ENCODE measurements at places on chromosomes 6 and 20.
A peak's percentile ranks its signal among the peaks of the same experiment; 100 is the strongest.

DNA sequence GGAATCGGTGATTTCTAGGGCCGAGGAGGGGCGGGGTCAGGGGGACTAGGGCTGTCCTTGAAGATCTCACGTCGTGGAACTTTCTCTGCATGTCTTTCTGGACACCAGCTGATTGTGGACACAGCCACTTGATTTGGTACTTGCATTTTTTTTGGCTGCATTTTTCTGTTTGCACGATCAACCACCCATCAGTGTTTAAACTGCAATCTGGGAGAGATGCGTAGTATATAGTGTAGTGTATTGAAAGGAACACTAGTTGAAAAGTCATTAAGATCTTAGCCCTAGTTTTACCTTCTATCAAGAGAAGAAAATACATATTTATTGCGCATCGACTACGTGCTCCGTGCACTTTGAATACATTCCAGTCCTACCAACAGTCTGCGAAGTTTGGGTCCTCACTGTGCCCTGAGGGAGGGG is 657 bp downstream of the NT5DC1 start:
- no peak for DNase-seq

GRCh38 chr6:107030151-107030550 is 2.2 kb downstream of the MTRES1 start:
- DNase-seq: no peak

DNA sequence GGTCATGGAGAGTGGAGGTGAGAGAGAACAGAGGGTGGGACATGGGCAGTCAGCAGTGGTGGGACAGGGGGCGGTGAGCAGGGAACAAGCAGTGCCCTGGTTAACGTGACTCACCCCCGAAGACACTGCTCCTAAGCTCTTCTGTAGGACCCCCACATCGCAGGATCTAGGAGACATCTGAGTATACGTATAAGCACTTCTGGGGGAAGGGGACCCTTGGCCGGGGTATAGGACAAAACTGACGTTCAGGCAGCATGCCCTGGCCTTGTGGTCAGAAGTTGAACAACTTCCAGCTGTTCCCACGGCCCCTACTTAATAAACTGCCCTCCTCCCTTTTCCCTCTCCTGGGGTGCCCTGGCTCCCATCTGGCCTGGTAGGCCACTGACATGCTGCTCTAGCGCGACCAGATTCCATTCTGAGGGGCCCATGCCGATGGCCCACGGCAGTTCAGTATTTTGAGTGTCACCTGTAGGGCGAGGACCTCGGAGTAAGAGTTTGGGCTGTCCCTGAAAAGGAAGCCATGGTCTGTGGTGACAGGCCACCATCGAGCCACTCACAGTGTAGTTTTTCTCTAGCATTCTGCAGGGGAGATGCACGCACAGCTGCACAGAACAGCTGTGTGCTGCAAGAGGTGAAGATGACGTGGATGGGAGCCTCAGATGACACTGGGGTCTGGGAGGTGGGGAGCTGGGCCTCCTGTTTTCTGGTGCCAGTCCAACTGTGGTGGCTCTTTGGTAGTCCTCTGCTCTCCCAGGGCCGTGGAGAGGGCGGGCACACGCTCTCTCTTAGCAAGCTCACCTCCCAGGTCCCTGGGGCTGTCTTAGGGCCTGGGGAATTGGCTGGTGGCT is 38.4 kb downstream of the PPP1R3G start:
- DNase-seq: no peak

GRCh38 chr6:154548130-154548830 is 37.8 kb upstream of the CNKSR3 start:
- no peak for DNase-seq

DNA sequence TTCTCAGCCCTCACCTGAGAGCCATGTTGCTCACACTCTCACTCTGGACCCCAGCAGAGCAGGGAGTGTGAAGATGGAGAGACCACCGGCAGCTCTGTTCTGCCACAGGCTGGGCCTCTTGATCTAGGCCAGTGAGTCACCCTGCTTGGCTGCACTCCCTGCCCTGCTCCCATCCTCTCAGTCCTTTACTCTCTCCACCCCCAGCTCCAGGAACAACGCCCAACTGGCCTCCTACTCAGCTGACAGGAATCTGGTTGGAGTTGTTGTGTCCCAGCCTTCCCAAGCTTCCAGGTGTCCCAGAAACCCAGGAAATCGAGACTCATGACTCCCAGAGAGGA is at the start of gene PSORS1C1:
Gene PSORS1C1 (plus strand): TSS at position 260 of the 338 bp plus-strand sequence. CDS start 14,833 bp downstream, outside the sequence.
- DNase-seq: peak; percentile 80

DNA sequence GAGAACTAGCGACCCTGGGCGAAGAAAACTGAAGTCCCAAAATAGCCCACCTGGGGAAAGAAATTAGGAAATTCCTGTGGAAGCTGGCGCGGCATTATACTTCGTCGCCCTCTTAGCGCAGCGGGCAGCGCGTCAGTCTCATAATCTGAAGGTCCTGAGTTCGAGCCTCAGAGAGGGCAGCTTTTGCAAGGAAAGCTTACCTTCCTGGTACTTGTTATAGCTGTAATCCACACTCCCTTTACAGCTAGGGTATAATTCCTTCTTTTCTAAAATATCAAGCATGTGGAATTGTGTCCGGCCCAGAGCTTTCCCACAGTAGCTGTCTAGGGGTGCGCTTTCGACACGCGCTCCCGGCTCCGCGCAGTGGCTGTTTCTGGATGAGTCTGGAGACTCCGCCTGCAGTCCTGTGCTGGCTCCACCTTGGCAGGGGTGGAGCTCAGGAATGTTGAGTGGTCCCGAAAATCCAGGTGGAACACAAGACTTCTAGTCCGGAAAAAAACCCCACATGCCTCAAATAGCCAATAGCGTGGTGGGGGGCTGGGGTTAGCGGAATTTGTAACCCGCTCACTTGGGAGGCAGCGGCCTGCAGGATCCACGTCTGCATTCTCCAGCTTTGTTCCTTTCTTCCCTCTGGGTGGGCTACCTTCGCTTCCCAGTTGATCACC is 83.7 kb upstream of the ZNF322 start:
- peak; percentile 31 for DNase-seq

DNA sequence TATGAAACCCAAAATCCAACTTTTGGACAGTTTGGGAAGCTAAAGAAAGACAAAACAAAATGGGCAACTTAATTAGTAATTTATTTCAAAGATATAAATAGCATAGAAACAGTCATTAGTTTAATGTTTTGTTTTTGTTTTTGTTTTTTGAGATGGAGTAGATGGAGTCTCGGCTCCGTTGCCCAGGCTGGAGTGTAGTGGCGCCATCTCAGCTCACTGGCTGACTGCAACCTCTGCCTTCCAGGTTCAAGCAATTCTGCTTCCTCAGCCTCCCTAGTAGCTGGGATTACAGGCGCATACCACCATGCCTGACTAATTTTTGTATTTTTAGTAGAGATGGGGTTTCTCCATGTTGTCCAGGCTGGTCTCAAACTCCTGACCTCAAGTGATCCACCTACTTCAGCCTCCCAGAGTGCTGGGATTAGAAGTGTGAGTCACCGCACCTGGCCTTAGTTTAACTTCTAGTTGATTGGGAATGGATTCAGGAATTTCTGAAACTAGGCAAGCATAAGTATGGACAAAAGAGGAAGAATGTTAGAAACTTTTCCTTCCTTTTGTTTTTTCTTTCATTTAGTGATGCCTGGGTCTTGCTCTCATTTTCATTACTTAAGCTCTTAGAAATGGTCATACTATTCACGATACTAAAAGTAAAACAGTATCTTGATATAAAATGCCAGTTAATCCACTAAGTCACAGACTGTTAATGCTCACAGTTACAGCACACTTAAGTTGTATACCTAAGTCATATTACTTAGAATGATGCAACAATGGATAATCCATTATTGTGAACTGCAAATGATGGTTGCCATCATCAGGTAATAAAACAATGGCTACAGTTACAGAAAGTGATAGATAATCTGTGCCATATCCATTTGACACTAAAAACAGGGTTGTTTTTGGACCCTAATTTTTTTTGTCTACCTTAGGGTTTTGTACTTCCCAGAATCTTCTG is 8.2 kb downstream of the SENP6 start:
- no peak for DNase-seq

DNA sequence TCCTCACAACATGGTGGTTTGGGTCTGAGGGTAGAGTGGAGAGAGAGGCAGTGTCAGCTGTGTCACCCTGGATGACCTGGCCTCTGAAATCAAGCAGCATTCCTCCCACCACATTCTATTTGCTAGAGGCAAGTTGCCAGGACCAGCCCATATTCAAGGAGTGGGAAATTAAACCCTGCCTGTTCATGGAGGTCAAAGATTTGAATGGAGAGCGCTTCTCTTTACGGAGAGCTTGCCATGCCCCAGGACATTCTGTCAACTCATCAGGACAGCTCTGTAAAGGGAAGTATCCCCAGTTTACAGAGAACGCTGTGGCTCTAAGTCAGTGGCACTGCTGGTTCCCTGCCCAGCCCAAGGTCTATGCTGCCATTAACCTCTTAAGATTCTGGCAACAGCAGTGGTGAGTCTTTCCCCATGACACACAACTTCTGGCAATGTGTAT is 90.0 kb upstream of the INSM1 start:
- DNase-seq: no peak

DNA sequence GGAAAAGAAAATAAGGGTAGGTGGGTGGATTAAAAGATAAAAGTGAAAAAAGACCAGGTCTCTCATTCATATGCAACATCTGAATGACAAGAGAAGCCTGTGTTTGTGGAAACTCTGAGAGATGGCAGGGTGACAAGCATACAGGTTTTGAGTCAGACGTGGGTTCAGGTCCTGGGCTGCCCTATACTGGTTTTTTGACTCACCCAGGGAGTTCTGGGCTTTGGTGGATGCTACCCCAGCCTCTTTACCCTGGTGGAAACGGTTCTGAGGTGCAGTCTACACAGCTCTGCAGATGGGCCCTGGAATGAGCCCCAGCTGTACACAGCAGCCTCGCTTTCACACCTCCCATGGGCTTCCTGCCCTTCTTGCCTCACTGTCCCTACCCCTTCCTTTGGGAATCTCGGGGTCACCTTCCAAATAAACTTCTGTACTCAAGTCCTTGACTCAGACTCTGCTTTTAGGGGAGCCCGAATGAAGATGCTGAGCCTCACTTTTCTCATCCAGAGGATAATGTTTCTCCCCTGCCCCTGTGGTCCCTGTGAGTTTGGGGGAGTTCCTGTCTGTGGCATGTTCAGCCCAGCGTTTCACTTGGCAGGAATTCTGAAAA is 77.7 kb upstream of the CLDN20 start:
- no peak for DNase-seq

GRCh38 chr6:2947445-2947844 is 23.9 kb downstream of the SERPINB6 start:
- DNase-seq: no peak

- DNase-seq: no peak
Observed at GRCh38 chr6:445571-446417, 54.2 kb downstream of the IRF4 start.

DNA sequence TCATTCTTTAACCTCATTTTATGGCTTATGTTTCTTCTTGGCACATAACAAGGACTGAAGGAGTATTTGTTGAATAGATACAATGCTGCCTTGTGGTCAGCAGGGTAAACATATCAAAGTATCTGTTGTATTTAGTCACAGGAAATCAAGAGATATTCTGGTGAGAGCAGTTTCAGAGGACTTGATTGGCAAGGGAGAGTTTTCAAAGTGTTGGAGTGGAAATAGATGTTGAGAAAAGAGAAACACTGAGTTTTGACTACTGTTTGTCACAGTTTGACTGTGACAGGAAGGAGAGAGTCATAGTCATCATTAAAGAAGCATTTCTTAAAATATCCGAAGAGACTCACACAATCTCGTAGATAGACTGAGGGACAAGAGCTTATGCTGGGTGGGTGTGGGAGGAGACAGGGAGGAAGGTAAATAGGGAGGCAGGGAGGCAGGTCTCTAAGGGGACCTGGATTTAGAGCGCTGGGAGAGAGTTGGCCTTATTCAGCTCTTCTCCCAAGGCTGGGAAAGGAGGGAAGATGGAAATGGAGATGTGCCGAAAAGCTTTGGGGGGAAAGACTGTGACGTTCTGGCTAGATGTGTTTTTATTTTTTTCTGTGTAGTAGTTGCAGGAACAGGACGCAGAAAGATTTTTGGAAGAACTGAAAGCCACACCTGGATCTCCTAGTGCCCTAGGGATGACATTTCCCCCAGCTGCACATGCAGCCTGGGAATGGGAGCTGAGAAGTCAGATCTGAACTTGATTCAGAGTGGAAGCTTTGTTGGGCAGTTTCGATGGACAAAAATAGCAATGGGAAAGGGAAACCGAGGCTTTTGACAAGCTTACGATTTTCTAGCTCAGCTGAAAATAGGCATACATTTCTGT is 65.0 kb upstream of the IFNGR1 start:
- DNase-seq: no peak

DNA sequence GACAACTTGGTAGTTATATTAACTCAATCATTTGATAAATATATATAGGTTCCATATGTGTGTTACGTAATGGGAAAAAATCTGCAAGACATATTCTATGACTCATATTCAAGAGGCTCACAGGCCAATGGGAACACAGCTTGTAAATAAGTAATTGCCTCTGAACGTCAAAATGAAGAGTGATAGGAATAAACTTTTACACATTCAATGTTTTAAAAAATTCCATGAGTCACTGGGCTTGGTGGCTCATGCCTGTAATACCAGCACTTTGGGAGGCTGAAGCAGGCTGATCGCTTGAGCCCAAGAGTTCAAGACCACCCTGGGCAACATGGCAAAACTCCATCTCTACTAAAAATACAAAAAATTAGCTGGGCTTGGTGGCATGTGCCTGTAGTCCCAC is 209.4 kb upstream of the MCHR2 start:
- peak; percentile 1 for DNase-seq

- DNase-seq: no peak
Observed at GRCh38 chr20:39799366-39799965, 837.3 kb downstream of the DHX35 start.

- DNase-seq: no peak
Observed at GRCh38 chr20:41245086-41245707, 72.3 kb downstream of the ZHX3 start.

- DNase-seq: no peak
Observed at GRCh38 chr20:10216146-10216791, 2.4 kb upstream of the SNAP25 start.

DNA sequence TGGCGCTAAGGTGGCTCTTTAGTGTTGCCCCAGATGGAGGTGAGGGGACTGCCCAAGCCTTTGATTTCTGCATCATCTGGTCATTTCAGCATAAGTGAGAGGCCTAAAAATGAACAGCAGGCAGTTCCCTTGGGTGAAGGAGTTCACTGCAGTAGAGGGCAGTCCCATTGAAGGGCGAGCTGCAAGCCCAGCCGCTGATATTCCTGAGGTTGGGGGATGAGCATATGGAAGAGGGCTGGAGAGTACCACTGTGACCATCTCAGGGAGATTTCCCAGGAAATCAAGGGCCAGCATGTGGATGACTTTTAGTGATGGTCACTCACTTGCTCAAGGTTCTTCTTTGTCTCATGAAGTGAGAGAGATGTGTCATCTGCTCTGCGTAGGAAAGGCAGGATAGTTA is 9.3 kb downstream of the TOX2 start:
- DNase-seq: no peak

GRCh38 chr6:25640446-25640845 is 11.6 kb upstream of the SCGN start:
- DNase-seq: no peak

- DNase-seq: no peak
Observed at GRCh38 chr20:40939667-40940066, 89.0 kb upstream of the TOP1 start.

- no peak for DNase-seq
Observed at GRCh38 chr6:75044846-75045245, 161.0 kb downstream of the COL12A1 start.

Data from H54 (cell line).